Sigmoid colon (tissue), 7 donors: ENCODE measurements at places on chromosomes 11 and 22.

- DNase-seq: no peak
Measured at GRCh38 chr11:7964873-7965272, 374 bp downstream of the NLRP10 start.

DNA sequence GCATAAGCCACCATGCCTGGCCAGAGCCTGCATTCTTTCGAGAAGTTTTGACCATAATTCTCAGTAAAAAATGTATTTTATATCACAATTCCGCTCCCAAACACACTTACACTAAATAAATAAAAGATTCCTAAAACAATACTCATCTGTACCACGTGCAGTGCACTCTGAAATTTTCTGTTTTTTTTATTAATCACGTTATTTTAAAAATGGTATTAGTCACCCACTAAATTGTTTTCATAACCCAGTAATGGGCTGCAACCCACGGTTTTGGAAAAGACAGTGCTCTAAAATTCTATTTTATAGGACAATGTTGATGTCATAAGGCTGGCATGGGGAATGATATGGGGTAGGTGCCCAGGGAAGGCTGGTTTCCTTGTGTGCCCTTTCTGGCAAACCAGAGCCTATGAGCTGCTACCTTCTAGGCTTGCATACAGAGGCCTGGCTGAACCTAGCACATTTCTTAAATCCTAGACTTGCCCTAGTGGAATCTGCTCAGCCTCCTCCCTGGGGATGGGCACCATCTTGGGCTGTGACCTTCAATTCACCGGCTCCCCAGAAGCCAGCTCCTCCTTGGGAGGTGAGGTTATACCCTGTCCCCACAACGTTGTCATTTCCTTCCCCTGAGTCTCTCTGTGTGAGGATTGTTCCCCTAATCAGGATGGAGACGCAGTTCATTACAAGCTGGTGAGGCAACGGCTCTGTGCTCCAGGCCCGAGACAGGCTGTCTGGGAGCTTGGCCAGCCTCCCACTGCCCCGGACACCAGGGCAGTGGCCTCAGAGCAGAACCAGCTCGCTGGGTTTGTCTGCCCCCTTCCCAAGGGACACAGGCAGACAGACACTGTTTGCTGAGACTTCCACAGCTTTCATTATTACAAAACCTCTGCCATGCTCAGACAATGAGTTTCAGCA lies 116.5 kb upstream of the NAV2 start:
- peak; percentile 75 for DNase-seq

DNA sequence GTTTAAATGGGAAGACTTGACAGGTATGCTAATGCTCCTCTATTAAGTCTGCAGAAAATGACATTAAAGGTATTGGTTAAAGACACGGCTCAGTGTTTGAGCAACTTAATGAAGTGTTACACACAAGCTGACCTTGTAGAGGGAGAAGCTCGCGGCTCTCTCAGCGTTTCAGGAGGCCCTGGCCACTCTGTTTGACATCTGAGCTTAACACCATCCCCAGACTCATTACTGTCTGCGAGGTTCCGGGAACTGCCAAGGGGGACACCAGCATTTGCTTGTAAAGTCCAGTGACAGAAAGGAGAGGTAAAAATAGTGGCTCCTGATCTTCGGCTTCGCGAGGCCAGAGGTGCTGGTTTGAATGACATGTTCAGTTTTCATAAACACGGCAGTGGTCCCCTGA lies 540.7 kb upstream of the CADM1 start:
- DNase-seq: no peak

DNA sequence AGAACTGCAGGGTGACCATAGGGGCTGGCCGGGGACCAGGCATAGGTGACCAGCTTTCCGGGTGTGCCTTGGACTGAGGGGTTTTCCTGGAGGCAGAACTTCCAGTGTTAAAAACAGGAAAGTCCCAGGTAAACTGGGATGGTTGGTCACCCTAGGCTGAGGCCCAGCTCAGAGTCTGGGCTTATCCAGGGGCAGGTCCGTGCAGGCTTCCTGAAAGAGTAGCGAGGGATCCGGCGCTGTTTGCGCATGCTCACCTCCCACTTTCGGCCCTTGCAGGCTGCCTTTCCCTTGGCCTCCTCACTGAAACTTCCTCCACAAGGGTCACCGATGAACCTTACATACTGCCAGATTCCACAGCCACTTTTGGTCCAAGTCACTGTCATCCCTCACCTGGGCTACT lies 119.8 kb upstream of the PLET1 start:
- no peak for DNase-seq

DNA sequence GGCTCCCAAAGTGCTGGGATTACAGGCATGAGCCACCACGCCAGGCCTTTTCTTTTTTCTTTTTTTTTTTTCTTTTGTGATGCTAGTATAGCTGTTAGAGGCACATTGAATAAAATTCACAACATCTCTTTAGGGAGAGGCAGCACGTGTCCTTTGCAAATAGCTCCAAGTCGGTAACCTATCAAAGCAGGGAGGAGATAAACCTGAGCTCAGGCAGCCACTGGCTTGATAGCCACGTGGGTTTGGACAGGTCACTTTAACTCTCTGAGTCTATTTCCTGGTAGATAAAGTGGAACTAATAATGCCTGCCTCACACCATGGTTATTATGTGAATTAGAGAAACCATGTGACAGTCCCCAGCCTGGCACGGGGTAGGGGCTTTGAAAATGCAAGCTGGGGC lies 43.1 kb upstream of the ATXN10 start:
- DNase-seq: no peak

DNA sequence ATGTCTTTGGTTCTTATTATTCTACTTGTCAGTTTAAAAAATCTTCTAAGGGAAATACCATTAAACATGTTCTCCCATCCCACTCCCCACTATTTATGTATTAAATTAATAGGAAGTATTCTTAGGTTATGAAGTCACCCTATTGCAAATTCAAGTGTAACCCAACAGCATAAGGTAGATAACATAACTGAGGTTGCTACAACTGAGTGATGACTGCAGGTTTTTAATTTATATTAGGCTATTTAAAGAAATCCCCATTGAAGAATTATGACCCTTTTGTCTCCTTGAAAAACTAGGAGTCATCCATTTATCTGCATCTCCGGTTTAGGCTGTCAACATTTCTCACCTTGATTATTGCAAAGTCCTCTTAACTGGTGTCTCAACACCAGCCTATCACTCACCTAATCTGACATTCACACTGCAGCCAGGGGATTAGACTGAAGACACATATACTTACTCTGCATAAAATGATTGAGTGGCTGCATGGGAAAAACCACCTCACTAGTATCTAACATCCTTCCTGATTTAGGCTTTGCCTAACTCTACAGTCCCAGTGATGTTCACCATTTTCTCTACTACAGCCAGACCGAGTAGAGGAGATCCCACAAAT lies 649.4 kb downstream of the CNTN5 start:
- DNase-seq: no peak

- DNase-seq: no peak
Measured at GRCh38 chr11:125431481-125431880, 64.6 kb downstream of the FEZ1 start.

GRCh38 chr11:121654843-121655536 lies 202.2 kb upstream of the SORL1-AS1 start:
- DNase-seq: no peak

GRCh38 chr22:35834061-35834460 lies 116.4 kb downstream of the APOL5 start:
- DNase-seq: no peak

DNA sequence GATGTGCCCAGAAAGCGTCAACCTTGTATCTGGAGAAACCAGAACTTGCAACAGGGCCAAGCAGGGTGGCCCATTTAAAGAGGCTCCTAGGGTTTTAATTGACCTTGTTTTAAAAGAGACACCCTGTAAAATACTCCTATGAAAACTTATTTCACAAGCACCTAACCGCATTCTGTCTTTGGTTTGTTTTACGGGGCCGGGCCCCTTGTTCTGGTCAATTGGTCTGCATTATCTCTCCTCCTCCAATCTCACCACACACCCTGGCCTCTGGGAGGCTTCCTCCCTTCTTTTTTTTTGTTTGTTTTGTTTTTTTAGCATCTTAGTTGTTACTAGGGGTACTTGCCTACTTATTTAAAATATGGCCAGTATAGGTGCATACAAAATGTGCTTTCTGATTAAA lies 4.7 kb downstream of the EHF start:
- DNase-seq: no peak

GRCh38 chr11:3161309-3161708 lies 3.8 kb downstream of the OSBPL5 start:
- peak; percentile 70 for DNase-seq

- no peak for DNase-seq
Measured at GRCh38 chr11:58805065-58805464, 39.4 kb downstream of the GLYATL2 start.

DNA sequence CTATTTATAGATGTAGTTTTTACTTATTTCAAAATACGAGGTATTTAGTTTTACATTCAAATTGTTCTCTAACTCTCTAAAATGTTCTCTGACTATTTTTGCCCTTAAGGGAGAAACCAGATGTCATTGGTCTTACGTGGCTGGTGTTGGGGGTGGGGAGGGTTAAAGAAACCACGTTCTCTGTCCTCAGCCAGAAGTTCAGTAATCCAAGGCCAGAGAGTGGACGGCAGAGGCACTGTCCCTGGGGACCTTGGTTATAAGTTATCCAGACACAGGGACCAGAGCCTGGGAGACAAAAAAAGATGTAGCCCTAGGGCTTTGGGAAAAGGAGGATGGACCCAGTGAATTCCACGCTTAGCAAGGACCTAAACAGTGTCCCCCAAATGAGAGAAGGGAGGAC lies 706 bp upstream of the OR51E1 start:
- DNase-seq: no peak

GRCh38 chr11:27786864-27787263 lies 86.6 kb upstream of the BDNF start:
- no peak for DNase-seq

DNA sequence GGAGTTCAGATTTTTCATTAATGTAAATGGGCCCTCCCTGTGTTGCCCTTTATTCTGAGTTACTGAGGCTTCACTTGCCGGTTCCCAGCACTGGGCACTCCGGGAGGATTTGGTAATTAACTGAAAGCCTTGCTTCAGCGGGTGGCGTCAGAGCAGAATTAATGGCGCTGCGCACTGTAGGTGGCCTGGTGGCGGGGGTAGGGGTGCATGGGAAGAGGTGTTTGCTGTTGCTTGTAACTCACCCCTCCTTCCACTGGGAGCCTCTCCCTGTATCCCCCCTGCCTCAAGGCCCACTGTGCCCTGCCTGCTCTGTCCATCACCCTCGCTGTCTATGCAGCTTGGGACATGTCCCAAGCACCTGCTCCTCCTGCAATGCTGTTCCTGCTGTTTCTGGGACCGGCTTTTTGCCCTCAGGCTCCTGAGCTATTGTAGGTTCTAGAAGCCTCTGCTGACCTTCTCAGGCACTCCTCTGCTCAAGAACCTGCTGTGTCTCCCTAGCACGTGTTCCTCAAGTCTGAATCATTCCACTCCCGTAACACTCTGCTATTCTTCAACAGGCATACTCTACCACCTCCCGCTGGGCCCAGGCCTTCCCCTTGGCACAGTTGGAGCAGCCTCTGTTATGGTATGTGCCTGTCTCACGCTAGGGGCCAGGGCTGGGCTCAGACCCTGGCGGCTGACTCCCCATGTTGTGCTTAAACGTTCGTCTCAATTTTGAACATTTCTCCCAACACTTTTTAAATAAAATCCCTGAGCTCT lies 24.4 kb downstream of the ARHGAP8 start:
- no peak for DNase-seq

DNA sequence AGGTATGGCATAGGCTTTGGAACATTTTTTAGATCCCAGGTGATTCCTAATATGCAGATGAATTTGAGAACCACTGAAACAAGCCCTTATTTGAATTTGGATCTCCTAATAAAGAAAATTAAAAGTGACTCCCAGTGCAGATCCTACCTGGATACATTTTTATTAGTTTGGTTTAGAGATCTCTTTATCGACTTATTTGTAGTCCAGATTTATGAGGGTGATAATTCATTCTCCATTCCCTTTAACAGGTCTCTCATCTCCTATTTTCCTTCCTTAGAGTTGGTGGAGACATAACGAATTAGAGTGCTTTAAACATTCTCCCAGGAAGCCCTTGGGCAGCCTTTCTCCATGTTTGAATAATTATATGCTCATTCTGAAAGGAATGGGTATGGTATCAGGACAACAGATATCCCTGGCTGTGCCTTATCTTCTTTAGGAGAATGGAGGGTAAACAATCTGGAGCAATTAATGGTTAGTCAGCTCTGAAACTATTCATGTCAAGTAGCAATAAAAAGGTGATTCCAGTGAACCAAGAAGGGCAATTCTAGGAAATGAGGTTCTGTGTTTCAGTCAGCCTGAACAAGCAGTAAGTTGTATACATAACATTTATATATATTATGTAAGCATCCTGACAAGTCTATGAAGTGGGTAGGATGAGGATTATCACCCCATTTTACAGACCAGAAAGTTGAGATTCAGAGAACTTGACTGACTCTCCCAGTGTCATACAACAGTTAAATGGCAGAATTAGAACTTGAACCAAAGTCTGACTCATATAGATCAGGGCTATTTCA lies 53.9 kb upstream of the RCE1 start:
- no peak for DNase-seq

- DNase-seq: peak; percentile 48
Measured at GRCh38 chr11:69311767-69312385, 17.9 kb downstream of the MYEOV start.

DNA sequence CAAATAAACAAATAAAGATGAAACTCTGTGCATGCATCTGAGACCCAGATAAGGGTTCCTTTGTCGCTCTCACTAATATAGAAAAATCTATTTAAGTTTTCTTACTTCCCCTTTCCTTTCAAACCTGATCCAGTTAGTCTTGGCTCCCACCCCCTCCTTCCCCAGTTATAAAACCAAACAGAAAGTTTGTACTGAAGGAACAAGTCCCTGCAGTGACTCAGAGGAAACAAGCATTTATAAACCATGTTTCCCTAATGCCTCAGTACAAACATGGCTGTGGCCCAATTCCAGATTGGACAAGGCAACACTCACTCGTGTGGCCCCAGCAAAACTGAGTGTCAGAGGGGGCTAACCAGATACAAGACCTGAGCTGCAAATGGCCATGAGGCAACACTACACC lies 65.5 kb upstream of the ARHGAP20 start:
- no peak for DNase-seq

DNA sequence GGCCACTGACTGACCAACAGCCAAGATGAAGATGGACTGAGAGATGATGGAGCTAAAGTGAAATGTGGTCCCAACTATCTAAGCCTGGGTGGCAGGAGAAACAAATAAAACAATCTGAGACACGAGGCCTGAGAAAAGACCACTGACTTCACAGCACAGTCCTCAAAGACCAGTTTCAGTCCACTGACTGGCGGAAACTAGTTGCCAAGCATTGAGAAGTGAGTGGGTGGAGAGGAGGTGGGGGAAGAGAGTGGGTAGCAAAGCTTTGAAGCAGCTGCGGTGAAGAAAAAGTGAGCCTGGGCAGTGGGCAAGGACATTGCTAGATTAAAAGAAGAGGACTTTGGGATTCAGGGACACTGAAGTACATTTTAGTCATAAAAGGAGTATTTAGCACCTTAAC lies 1.9 kb downstream of the MS4A1 start:
- no peak for DNase-seq

DNA sequence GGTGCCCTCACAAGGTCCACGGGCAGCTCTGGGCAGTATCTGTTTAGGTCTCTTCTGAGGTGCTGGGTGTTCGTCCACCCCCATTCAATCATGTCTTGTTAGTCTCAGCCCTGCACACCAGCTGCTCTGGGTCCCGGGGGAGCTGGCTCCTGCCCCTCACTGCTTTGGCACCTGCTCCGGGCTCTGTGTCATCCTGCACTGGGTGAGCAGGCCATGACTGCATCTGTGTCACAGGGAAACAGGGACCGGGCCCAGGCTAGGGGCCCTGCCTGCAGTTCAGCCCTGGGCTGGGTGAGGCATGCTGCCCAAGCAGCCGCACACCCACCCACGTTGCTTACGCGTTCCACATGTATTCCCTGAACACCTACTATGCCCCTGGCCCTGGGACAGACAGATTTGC lies 43.9 kb downstream of the ELFN2 start:
- no peak for DNase-seq

GRCh38 chr22:22892096-22893052 lies 4.8 kb downstream of the IGLL5 start:
- DNase-seq: peak; percentile 7
